ENCODE measurements at places on chromosomes 2 and 18.

- no peaks in the 10 kb centered on the region for H3K36me3 ChIP-seq
- no peaks in the 10 kb centered on the region for H3K4me1 ChIP-seq
- H3K27me3 ChIP-seq, result no peaks in the 10 kb centered on the region
- DNase-seq, result no peak
- no peak overlapping the region for H3K27ac ChIP-seq
These were observed 63.6 kb upstream of the FZD5 start for GRCh38 chr2:207833251-207833751.

GRCh38 chr18:48667276-48668254 lies 128.7 kb downstream of the CTIF start:
- DNase-seq, result peak; percentile 46
- no peak overlapping the region for H3K4me3 ChIP-seq
- peaks cover 9% of the 10 kb centered on the region for H3K36me3 ChIP-seq
- no peaks in the 10 kb centered on the region for H3K27me3 ChIP-seq

GRCh38 chr2:107591561-107592279 lies 235.0 kb upstream of the RGPD4 start:
- DNase-seq, result no peak
- H3K36me3 ChIP-seq, result no peaks in the 10 kb centered on the region
- H3K27me3 ChIP-seq, result no peaks in the 10 kb centered on the region
- H3K4me3 ChIP-seq, result no peak overlapping the region
- no peak overlapping the region for H3K27ac ChIP-seq

GRCh38 chr2:126496493-126496892 lies 159.5 kb upstream of the GYPC start:
- no peak for DNase-seq
- no peaks in the 10 kb centered on the region for H3K4me1 ChIP-seq
- no peaks in the 10 kb centered on the region for H3K27me3 ChIP-seq
- H3K4me3 ChIP-seq, result no peak overlapping the region
- no peaks in the 10 kb centered on the region for H3K36me3 ChIP-seq
- H3K27ac ChIP-seq, result no peak overlapping the region

GRCh38 chr18:11050966-11051365 lies 98.4 kb downstream of the PIEZO2 start:
- H3K36me3 ChIP-seq, result no peaks in the 10 kb centered on the region
- no peaks in the 10 kb centered on the region for H3K27me3 ChIP-seq
- H3K4me3 ChIP-seq, result no peak overlapping the region
- no peaks in the 10 kb centered on the region for H3K4me1 ChIP-seq

DNA sequence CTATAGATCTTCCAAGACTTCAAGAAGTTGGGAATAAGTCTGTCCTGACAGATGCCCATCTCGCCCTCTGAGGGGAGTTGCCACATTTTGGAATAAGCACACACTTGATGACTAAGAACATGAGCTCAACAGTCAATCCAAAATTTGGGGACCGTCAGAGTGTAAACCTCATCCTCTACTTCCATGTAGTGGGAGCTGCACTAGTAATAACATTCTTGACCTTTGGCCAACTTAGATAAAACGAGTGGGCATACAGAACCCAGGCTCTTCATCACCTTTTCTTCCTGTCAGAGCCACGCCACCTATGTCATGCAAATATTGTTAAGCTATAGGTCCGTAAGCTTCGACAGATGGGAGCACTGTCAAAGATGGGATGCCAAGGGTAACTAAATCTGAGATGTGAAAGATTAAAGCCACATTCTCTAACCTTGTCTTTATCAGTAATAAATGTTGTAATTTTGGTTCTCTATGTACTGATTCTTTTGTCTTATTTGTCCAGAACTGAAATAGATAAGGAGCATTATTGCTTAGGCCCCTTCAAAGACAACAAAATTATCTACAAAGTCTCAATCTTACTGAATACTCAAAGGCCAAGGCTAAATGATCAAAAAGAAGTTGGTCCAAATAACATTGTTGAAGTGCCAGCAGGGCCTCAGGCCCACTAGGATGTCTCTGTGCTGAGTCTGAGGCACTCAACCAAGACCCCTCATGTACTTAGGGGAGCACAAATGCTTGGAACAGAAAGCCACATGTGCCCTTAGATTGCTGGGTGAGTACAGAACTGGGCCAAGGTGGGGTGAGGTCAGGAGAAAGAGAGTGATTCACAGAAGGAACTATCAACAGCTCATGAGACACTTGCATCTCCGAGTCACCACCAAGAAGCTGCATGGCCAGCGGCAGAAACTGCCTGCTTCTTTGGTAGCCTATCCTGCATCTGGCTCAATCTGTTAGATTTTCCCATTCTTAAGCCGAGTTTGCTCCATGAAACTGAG lies 15.0 kb downstream of the CDH2 start:
- no peak overlapping the region for H3K27ac ChIP-seq
- H3K27me3 ChIP-seq, result no peaks in the 10 kb centered on the region
- H3K36me3 ChIP-seq, result no peaks in the 10 kb centered on the region
- DNase-seq, result no peak
- H3K4me3 ChIP-seq, result no peak overlapping the region

DNA sequence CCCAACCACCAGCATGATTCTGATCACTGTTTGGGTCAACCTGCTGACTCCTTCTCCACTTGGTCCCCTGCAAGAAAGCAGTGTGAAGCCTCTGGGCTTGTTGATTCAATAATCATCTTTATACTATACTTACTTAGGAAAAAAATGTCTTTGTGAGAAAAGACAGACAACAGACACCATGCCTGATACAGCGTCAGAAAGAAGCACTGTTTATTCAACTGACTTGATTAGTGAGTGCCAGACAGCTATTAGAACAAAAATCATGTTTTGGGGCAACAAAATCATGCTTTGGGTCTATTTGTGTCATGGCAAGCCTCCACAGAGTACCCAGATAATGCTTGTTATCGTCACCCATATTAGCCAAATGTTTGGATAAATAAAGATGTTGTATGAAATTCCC lies 58.7 kb upstream of the ATL2 start:
- H3K36me3 ChIP-seq, result no peaks in the 10 kb centered on the region
- no peak for DNase-seq
- H3K27me3 ChIP-seq, result no peaks in the 10 kb centered on the region
- no peak overlapping the region for H3K27ac ChIP-seq

DNA sequence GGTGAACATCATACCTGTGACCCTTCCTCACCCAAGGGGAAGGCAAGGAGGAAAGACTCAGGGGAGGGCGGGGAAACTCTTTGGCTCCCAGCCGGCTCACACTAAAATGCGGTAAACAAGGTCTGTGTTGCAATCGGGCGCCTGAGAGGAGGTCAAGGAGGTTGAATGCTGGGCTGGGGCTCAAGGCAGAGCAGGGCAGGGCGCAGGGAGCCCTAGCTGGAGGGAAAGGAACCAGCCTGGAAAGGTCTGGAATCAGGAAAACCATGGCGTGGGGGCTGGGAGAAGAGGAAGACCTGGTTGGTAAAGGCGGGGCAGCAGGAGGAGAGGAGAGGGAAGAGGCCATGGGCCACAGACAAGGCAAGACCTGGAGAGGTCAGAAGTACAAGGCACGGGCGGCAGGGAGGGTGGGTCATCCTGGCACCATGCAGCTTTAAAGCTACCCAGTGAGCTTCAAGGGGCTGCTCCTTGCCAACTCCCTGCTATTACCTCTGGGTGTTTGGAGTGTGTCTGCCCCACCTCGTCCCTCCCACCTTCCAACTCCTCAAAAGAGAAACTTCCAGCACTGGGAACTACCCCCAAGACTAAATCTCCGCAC lies 4.8 kb upstream of the TMEM37 start:
- H3K36me3 ChIP-seq, result no peaks in the 10 kb centered on the region
- no peaks in the 10 kb centered on the region for H3K27me3 ChIP-seq
- H3K4me3 ChIP-seq, result no peak overlapping the region

- no peaks in the 10 kb centered on the region for H3K27me3 ChIP-seq
- no peak overlapping the region for H3K4me3 ChIP-seq
- no peak overlapping the region for H3K27ac ChIP-seq
- DNase-seq, result no peak
- H3K36me3 ChIP-seq, result no peaks in the 10 kb centered on the region
- no peaks in the 10 kb centered on the region for H3K4me1 ChIP-seq
These were observed 50.5 kb upstream of the CREB1 start for GRCh38 chr2:207479198-207479785.

DNA sequence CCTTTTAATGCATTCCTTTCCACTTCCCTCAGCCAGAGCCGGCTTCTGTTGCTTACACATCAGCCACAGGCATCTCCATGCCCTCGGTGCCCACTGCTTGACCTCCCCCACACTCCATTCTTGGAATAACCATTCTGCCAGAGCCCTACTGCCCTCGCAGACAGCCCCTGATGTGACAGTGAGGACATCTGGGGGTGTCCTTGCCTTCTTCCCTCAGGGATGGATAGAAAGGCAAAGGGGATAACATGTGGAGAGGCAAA lies 6.4 kb upstream of the NPPC start:
- H3K4me3 ChIP-seq, result no peak overlapping the region
- peaks cover 5% of the 10 kb centered on the region for H3K27me3 ChIP-seq
- H3K4me1 ChIP-seq, result no peaks in the 10 kb centered on the region
- no peaks in the 10 kb centered on the region for H3K36me3 ChIP-seq
- H3K27ac ChIP-seq, result no peak overlapping the region

- H3K27me3 ChIP-seq, result no peaks in the 10 kb centered on the region
- no peak overlapping the region for H3K4me3 ChIP-seq
- H3K36me3 ChIP-seq, result no peaks in the 10 kb centered on the region
- no peak for DNase-seq
- no peak overlapping the region for H3K27ac ChIP-seq
- peaks cover 4% of the 10 kb centered on the region for H3K4me1 ChIP-seq
These were observed 2.5 kb upstream of the ATG16L1 start for GRCh38 chr2:233248999-233249398.

DNA sequence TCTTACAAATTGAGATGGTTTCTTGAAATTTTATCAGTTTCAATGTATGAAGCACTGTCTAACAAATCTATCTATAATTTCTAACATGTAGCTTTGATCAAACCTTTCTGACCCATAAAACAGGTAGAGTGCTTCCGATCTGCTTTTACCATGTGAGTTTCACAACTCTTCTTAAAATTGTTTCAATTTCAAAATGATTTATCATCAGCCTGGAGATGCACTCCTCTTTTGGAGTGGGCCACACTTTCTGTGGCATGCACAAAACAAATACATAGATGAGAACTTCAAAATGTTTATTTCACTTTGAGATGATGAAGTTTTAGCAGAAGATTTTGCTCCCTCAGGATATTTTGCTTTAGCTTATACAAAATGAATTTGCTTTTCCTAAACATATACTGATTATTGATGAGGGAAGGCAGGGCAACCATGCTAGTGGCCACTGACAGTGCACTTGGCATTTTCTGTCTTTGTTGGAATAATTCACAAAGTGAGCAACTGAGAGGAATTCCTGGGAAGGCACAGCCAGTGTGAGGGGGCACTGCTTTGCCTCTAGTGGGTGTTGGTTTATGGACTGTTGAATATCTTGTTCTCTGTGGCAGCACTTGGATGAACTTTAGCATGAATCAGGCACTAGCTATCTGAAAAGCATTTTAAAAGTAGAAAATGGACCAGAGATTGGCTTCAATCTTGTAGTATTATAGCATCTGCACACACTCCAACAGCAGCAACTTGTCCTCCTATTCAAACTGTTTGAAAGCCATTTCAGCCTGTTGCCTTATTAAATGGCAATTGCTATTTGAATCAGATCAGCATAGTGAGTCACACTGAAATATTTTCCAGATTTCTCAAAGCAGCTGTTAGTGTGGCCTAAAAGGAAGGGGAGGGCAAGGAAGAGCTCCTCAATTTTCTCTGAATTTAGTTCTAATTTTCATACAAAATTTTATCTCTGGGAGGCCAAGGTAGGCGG lies 193.2 kb downstream of the CCDC85A start:
- H3K36me3 ChIP-seq, result no peaks in the 10 kb centered on the region
- no peak for DNase-seq
- no peaks in the 10 kb centered on the region for H3K27me3 ChIP-seq
- H3K27ac ChIP-seq, result no peak overlapping the region
- H3K4me3 ChIP-seq, result no peak overlapping the region
- H3K4me1 ChIP-seq, result no peaks in the 10 kb centered on the region

GRCh38 chr2:24731923-24732322 lies 61.3 kb downstream of the PTRHD1 start:
- no peaks in the 10 kb centered on the region for H3K4me1 ChIP-seq
- no peaks in the 10 kb centered on the region for H3K27me3 ChIP-seq
- H3K27ac ChIP-seq, result no peak overlapping the region
- no peak for DNase-seq
- H3K4me3 ChIP-seq, result no peak overlapping the region

DNA sequence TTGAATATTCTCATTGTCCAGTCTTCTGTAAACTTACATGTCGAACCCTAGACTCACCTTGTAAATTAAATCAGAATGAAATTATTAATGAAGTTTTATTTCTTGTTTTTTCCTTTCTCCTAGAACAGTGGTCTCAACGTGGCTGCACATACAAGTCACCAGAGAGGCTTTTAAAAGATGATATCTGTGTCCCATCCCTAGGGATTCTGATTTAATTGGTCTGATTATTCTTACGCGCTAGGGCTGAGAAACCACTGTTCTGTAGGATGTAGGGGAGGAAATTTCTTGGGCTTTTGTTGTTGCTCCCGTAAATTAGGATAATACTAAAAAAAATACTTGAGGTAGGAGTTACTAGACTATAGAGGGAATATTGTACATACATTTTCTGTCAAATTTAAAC lies 32.1 kb downstream of the PPM1B start:
- no peaks in the 10 kb centered on the region for H3K36me3 ChIP-seq
- no peak overlapping the region for H3K27ac ChIP-seq
- no peak overlapping the region for H3K4me3 ChIP-seq
- DNase-seq, result no peak
- no peaks in the 10 kb centered on the region for H3K4me1 ChIP-seq

DNA sequence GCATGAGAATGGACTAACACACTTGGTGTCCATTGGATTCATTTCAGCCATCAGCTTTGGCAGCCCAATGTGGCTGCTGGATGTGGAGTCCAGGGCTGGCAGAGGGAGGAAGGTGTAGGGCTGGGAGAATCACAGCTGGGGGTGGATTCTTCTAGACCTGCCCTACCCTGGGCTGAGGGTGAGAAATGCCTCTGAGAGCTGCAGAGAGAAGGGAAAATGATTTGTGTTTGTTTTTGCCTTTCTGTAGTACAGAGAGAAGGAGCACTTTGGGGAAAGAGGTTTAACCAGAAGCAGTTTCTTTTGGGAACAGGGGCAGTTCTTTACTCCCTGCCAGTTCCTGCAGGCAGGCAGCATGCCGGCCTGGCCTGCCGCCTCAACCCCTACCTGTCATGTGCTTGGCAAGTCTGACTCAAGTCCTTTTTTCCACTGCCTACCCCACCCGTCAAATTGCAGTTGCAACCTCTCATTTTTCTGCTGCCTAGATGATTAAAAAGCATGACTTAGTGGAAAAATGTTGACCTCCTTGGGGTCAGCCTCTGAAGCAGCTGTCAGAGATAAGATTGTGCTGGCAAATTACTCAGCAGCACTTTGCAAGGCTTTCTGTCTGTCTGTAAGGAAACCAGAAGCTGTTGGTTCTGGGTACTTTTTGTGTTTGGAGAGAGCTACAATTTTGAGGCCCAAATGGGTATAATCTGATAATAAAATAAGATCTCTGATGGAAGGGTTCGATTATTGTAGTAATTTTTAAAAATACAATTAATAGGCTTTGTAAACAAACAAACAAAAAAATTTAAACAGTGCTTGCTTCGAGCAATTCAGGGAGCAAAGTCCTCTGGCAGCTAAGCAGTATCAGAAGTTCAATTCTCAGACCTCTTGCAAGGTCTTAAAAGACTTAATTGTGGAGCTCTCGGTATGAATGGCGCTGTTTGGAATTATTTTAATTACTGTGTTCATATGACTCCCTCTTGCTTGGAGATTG lies 21.7 kb downstream of the LBH start:
- peaks cover 9% of the 10 kb centered on the region for H3K36me3 ChIP-seq
- H3K4me3 ChIP-seq, result no peak overlapping the region
- peak overlapping the region; percentile 51 for H3K27ac ChIP-seq
- peaks cover 16% of the 10 kb centered on the region for H3K4me1 ChIP-seq
- no peak for DNase-seq

- H3K4me1 ChIP-seq, result no peaks in the 10 kb centered on the region
- DNase-seq, result no peak
- H3K36me3 ChIP-seq, result no peaks in the 10 kb centered on the region
- no peaks in the 10 kb centered on the region for H3K27me3 ChIP-seq
These were observed 158.4 kb downstream of the SP3 start for GRCh38 chr2:173806761-173807160.
